ENCODE measurements at places on chromosomes 11 and 22. TPM values are rescaled to one million over a fixed set of nuclear protein-coding genes. Genes with fewer than 3 reads are reported as not detected.

POU2AF3 gene
- 0.12 TPM for total RNA-seq

RAB6A gene
- 186 TPM for total RNA-seq

DKK3 gene
- total RNA-seq = 253 TPM

CATSPERZ gene
- total RNA-seq = not detected

GUCD1 gene
- total RNA-seq = 142 TPM

MS4A5 gene
- not detected for total RNA-seq

VPREB3 gene
- not detected for total RNA-seq

NXPE4 gene
- total RNA-seq = not detected

KRTAP5-1 gene
- not detected for total RNA-seq

TEX54 gene
- not detected for total RNA-seq

MAFF gene
- 43.5 TPM for total RNA-seq

MRGPRX1 gene
- not detected for total RNA-seq

P4HA3 gene
- 21.9 TPM for total RNA-seq

LARGE2 gene
- not detected for total RNA-seq

ZDHHC24 gene
- total RNA-seq = 15.9 TPM

KLHL22 gene
- 45.9 TPM for total RNA-seq

CNIH2 gene
- 0.25 TPM for total RNA-seq

KCNE3 gene
- total RNA-seq = 5.2 TPM

PLA2G3 gene
- total RNA-seq = 0.33 TPM

HSPA8 gene
- total RNA-seq = 3,174 TPM

APOA5 gene
- total RNA-seq = not detected

CTSW gene
- total RNA-seq = 0.12 TPM

PTS gene
- 86.8 TPM for total RNA-seq

RELT gene
- total RNA-seq = 4.9 TPM

SCUBE2 gene
- total RNA-seq = 3.4 TPM

APOBEC3H gene
- not detected for total RNA-seq

MMP8 gene
- total RNA-seq = 0.11 TPM

TMEM191C gene
- 0.66 TPM for total RNA-seq

CYP2D6 gene
- 0.25 TPM for total RNA-seq

NAA40 gene
- total RNA-seq = 8.7 TPM
